ENCODE measurements at places on chromosomes 1 and 21. TPM values are rescaled to one million over a fixed set of nuclear protein-coding genes. Genes with fewer than 3 reads are reported as not detected.

GJA4 gene
- total RNA-seq: 3.2 TPM

DNA sequence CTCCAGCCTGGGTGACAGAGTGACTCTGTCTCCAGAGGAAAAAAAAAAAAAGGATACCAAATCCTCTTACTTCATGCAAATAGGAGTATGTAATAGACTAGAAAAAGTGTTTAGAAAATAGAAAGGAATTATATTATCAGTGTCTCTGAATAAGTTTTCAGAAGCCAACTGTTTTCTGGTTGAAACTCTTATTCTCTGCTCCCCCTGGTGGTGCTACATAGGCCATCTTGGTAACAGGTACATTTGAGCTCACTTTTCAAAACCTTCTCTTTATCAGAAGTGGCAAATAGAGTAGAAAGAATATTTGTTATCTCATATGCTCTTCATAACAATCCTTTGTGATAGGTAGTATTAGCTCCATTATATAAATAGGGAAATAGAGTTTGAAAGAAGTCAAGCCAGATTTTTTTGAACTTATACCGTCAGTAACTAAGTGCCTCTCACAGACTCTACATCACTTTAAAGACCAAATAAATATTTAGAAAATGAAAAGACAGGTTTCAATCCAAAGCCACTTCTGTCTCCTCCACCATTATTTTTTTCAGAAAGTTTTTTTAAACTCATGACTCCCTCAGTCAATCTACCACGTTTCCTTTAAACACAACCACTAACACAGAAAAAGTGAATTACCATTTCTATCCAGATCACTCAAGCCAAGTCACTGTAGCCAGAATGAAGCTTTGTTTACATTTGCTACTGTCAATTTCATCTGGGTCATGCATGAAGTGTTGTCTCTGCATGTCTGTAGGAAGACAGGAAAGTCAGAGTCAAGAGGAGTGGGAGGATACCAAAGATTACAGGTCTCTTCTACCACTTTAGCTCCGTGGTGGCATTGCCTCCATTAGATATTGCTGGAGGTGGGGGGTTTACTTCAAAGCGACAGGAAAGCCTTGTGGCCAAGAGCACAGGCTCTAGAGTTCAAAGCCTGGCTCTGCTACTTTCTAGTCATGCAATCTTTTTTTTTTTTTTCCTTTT is 45.6 kb downstream of the IL23R start:
- DNase-seq: no peak

SLC25A34 gene
- 0.70 TPM for total RNA-seq

DNA sequence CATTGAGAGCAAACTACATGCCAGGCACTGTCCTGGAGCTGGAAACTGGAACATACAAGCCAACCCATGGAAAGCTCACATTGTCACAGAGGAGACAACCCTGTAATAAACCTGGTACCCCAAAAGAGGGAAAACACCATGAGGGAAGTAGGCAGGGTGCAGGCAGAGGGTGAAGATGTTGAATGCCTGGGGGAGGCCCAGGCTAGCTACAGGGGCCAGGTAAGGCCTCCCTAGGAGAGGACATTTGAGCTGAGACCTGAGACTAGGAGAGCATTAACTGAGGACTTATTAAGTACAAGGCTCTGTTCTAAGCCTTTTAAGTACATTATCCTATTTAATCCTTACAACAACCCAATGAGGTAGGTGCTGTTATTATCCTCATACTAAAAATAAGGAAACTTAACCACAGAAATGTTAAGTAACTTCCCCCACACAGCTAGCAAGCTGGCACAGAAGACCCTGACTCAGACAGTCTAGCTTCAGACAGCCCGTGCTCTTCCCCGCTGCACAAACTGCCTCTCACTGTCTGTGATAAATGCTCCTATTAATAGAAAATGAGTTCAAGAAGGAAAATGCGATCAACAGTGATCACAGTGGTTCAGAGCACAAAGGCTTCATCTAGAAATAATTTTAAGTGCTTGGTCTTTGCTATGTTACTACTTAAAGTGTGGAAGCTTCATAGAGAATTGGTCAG is 41.8 kb downstream of the ZNF281 start:
- no peak for DNase-seq

DFFA gene
- total RNA-seq: 109 TPM

MPZ gene
- total RNA-seq: 5.6 TPM

KCND3 gene
- 0.21 TPM for total RNA-seq

DNA sequence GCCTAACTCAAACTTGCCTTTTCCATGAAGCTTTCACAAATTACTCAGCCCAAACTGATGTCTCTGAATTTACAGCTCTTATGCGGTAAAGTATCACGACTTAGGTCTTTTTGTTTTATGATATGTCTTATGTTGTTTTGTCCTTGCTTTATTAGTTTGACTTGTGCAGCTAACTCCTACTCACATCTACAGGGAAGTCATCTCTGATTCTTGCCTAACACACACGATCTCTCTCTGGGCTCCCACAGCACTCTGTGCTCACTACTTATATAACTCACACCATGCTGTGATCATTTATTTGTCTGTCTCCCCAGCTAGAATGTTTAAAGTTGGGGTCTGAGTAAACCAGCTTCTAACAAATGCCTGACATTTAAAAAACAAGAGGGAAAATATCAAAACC is 9.3 kb upstream of the PI4KB start:
- DNase-seq: no peak

CLCN6 gene
- total RNA-seq: 22.9 TPM

DNA sequence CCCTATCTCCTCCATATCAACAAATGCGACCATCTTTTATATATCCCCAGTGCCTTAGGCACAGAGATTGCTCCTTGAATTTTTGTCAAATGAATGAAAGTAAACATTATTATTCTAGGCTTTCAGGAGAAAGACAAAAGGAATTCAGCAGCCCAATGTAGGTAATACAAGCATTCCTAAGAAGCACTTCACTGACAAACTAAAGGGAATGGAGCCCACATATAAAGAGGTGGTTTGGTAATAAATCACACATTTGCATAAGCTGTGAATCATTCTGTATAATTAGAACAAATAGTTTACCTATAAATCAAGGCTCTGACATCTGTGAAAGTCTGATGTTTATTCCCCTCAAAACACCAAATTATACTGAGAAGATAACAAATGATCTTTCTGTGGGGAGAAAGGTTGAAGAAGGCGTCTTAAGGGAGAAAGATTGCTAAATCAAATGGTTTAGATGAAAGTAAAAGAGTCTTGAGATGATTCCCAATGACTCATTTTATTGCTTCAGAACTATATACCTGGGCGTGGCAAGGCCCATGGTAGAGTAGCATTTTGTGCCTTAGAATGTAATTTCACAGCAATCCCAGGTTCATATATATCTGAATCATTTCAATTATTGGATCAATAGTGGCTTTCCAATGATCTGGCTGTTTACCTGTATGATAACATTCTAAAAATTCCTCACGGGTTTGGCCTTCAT is 558.1 kb downstream of the AGBL4 start:
- no peak for DNase-seq

DNA sequence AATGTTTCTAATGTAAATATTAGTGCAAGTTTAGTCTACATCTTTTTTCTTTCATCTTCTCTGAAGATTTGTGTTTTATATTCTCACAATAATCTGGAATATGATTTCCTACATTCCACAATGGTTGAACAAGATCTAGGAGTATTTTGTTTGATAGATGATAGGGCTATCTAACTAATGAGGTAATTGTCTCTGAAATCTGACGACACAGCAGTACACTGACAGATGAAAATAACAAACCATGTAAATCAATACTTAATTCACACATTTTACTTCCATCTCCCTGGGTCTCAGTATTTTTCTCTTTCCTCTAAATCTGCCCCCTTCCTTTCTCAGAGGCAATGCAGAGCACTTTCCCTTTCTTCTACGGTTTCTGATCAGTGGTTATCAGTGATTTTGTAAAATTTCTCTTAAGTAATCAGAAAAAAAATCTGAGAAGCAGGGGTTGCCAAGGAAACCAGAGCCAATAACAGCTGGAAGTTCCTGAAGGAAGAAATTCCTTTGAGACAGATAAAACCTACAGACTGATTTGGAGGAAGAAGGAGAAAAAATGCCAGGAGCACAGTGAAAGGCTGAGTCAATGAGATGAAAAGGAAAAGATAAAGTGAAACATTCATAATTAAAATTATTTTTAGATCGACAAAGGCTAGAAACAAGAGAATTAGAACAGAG is 7.3 kb upstream of the ANKRD13C start:
- DNase-seq: peak; percentile 29

GRCh38 chr1:238779716-238780115 is 606.7 kb upstream of the CHRM3 start:
- DNase-seq: no peak

DNA sequence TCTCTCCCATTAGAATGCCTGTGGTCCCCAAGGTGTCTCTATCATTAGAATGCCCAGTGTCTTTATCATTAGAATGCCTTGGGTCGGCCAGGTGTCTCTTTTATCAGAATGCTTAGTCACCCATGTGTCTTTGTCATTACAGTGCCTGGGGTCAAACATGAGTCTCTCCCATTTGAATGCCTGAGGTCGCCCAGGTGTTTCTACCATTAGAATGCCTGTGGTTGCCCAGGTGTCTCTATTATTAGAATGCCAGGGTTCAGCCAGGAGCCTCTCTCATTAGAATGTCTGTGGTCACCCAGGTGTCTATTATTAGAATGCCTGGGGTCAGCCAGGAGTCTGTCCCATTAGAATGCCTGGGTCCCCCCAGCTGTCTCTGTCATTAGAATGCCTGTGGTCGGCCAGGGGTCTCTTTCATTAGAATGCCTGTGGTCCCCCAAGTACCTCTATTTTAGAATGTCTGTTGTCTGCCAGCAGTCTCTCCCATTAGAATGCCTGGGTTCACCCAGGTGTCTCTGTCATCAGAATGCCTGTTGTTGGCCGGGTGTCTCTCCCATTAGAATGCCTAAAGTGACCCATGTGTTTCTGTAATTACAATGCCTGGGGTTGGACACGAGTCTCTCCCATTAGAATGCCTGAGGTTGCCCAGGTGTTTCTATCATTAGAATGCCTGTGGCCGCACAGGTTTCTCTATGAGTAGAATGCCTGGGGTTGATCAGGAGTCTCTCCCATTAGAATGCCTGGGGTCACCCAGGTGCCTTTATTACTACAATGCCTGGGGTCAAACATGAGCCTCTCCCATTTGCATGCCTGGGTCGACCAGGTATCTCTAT is 57.1 kb downstream of the RNF187 start:
- no peak for DNase-seq

SPATA6 gene
- total RNA-seq: 25.9 TPM

Measured in H7 (cell line).